Activated T-helper 1 cell treated with anti-CD3 and anti-CD28 coated beads, Interleukin-2, amount 50 U/mL, for 16 hours (primary cell): ENCODE measurements at places on chromosomes 7 and 10.

GRCh38 chr10:1048349-1048731, 579 bp downstream of the IDI1 start:
- DNase-seq, result no peak

GRCh38 chr7:131657881-131658280, 101.5 kb upstream of the PODXL start:
- DNase-seq, result no peak

GRCh38 chr10:12782537-12782936, 219.0 kb downstream of the CCDC3 start:
- peak; percentile 16 for DNase-seq

DNA sequence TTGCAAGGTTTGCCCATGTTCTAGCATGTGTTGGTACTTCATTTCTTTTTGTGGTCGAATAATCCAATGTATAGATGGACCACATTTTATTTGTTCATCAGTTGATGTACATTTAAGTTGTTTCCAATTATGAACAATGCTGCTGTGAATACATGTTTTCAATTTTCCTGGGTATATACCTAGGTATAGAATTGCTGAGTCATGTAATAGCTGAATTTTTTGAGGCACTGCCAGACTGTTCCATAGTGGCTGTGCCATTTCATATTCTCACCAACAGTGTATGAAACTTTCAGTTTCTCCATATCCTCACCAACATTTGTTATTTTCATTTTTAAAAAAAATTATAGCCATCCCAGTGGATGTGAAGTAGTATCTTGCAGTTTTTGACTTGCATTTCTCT, 90.5 kb downstream of the EZH2 start:
- DNase-seq, result no peak

- DNase-seq, result no peak
Observed at GRCh38 chr10:12041766-12042408, 722 bp downstream of the UPF2 start.

DNA sequence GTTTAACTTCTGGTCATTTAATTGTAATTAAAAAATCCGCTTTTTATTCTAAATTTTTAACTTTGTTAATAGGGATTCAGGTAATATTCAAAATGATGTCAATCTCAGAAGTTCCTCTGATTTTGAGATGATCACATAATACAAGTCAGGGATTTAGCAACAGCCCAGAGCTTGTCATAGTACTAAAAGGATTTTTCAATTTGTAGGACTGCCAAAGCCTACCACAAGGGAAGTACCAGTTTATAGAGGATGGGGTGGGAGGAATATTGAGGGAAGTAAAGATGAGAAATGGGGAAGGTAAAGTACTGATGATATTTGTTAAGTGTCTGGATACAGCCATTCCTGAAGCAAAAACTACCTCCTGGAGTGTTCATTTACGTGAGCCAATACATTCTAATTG, 278.2 kb upstream of the TEX47 start:
- DNase-seq, result no peak

DNA sequence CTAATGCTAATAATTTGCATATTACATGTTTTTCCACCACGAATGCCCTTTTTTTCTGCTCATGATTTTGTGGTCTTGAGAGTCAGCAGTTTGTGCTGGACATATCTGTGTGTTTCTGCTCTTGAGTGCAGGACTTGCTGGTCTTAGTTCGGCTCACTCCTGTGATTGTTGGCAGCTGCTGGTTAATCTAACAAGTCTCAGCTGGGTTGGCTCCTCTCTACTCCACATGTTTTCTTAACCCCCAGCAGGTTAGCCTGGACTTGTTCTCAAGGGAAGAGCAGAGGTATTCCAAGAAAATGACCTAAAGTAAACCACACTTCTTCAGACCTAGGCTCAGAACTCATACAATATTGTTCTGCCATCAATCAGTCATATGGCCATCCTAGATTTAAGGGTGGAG, 1238.9 kb downstream of the XPNPEP1 start:
- DNase-seq, result no peak

- DNase-seq, result no peak
Observed at GRCh38 chr7:115603416-115603815, 427.1 kb downstream of the TFEC start.

DNA sequence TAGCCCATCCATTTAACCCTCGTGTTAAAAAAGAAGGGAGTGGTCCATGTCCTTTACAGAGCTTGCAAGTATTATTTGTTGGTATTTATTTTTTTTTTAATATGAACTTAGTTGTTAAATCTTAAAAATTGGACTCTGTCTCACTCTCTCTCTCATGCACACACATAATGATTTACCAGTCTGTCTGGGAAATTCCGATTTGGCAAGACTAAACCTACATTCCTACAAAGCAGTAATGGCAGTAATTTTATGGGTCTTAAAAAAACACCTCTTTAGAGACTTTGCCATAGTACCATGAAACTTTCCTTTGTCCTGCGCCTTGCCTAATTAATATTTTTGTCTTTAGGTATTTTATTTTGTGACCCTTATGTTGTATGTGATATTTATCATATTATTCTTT, 239.5 kb upstream of the PPP1R3A start:
- no peak for DNase-seq

DNA sequence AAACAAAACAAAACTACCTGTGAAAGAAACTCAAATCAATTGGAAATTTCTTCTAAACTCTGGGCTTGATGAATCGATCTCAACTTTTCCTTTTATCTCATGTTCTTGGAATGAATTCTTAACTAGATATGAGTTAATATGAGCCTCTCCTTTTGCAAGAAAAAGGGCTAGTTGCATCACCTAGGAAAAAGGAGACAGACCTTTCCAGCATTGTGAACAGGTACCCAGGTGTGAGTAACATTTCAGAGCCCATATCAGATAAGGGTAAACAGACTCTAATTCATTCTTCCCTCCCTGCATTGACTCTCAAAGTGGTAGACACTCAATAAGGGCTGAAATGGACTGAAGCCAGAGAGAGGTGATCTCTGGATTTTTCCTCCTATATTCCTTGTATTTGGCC, 103.8 kb upstream of the AGR3 start:
- no peak for DNase-seq

GRCh38 chr7:69878015-69878414, 279.7 kb downstream of the AUTS2 start:
- no peak for DNase-seq
